ENCODE measurements at places on chromosomes 5 and 9. TPM values are rescaled to one million over a fixed set of nuclear protein-coding genes. Genes with fewer than 3 reads are reported as not detected.
A peak's percentile ranks its signal among the peaks of the same experiment; 100 is the strongest.

DNA sequence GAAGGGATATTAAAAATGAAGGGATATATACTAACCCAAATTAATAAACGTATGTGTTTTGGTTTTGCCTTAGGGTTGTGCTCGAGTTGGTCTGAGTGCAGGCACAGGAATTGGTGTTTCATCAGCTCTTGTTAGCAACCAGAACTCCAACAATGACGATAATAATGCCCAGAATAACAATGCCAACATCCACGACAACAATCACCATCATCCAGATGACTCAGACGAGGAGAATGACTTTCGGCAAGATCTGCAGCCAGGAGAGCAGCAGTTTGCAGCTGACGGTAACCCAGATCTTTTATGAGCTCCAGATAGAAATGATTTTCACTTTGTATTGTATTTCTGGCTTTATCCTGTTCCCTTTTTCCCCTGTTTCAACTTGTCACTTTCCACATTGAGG, 33.2 kb downstream of the FBXO38 start:
- DNase-seq: no peak

DNA sequence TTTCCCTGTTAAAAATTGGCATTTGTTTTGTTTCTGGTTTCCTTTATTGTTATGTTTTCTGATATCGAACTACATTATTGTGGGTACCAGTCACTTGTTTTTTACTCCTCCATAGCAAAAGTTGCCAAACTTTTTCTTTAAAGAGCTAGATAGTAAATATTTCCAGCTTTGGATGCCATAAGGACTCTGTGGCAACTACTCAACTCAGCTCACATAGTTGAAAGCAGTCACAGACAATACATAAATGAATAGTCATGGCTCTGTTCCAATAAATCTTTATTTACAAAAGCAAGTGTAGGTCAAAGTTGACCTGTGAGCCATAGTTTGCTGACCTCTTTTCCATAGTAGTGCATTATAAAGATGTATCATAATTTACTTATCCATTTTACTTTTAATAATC, 305.0 kb downstream of the RASEF start:
- no peak for DNase-seq

- no peak for DNase-seq
Observed at GRCh38 chr5:56012281-56012963, 17.7 kb upstream of the IL6ST start.

DNA sequence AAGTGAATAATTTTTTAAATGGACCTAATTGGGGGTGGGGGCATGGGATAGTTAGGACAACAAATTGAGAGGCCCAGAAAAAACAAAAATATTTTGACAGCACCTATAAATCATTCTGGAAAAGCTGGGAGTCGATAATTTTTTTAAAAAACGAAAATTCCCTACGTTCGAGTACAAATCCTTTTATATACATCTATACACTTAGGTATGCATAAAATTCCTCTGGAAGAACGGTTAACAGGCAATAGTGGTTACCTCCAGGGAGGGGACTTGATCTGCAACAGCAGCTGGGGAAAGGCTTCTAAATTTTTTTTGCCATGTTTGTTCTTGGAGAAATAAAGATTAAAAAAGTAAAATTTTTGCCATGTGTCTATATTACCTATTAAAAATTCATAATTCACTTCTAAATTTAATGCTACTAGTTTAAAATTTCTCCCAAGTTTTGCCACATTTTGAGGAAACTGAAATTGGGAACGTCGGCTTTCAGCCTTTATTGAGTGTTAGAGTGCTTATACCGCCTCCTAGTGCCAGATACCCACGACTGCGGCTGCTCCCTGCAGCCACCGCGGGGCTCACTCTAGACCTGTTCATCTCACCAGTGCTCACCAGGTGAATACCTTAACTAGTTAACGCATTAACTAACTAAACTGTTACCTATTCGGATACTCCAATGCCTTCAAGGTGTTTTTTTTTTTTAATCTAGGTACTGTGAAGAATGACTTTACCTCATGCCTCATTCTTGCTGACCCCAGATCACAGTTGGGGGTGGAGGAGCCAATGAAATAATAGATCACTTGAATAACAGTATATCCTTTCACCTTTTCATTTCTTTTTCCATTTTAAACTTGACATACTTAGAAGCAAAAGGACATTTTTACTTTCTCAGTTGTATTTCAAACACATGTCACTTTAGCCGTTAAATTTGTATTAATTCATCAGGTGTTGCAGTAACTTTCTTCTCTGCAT, 1.8 kb upstream of the BHMT start:
- peak; percentile 26 for DNase-seq

DNA sequence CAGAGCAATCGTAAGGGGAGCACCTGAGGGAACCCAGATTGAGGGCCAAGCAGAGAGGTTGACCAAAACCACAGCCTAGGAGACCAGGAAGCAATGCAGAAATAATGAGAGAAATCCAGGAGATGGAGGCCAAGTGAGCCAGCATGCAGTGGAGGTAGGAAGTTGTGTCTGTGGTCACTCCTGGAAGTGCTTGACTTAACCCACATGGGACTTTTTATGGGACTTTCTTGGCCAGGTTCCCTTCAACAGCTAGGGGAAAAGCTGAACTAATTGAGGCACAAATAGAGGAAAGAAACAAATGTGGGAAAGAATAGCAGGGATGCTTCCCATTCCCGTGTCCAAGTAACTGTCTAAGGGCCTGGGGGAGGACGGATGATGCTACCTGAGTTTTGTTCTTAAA, 293.2 kb upstream of the CLINT1 start:
- no peak for DNase-seq

The PCDHA1 gene
- total RNA-seq: not detected

All from OCI-LY7 (cell line).